CD4-positive, alpha-beta T cell (primary cell): ENCODE measurements at places on chromosomes 5 and 9.
A peak's percentile ranks its signal among the peaks of the same experiment; 100 is the strongest.

- DNase-seq: no peak
Measured at GRCh38 chr5:171577042-171577758, 157.8 kb downstream of the FGF18 start.

DNA sequence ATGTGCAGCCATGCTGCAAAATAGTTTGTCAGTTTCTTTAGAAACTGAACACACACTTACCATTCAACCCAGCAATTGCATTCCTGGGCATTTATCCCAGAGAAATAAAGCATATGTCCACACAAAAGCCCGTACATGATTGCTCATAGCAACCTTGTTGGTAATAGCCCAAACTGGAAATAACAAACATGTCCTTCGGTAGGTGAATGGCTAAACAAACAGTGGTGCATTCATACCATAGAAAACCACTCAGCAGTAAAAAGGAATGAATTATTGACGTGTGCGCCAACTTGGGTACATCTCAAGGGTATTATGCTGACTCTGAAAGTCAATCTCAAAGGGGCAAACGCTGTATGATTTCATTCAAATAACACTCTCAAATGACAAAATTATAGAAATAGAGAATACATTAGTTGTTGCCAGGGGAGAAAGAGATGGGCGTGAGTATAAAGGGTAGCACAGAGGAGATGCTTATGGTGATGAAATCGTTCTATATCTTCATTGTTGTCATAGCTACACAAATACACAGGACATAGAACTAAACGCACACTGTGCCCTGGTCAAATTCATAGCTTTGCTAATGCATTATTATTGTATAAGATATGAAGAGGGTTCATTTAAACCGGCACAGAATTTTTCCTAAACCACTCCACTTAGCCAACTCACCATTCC, 58.2 kb downstream of the DRD1 start:
- no peak for DNase-seq

- no peak for DNase-seq
Measured at GRCh38 chr9:113501129-113501686, 37.7 kb downstream of the RGS3 start.

- no peak for DNase-seq
Measured at GRCh38 chr5:51651476-51651875, 268.2 kb downstream of the ISL1 start.

DNA sequence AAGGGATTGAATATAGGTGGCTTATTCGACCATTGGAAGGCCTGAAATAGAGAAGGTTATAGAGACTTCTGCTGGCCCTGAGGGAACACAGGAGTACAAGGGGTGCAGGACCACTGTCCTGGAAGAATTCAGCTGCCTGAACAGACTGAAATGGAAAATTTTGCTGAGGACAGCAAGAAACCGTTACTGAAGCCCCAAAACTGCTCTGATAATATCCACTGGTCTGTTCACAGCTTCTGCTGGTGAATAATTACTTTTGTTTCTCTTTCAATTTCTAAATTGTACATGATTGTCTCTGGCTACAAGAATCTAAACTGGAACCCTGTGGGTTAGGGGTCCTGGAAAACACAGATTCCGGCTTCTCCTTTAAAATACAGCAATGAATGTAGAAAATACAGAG, 218.5 kb upstream of the CDH12 start:
- DNase-seq: no peak

DNA sequence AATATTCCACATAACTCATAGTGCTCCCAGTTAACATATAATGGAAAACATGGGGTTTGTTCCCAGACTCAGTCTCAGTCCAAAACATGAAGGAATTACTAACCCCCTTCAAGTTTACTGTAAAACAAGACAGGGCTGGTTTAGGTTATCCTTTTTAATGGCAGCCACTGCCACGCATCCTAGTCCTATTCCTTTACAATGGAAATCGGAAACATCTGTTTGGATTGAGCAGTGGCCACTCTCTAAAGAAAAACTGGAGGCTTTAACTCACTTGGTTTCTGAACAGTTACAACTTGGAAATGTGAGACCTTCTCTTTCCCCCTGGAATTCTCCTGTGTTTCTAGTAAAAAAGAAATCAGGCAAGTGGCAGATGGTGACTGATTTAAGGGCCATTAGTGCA, 609.9 kb upstream of the ACO1 start:
- no peak for DNase-seq

GRCh38 chr5:59209758-59210359, 627.0 kb downstream of the RAB3C start:
- DNase-seq: no peak

- no peak for DNase-seq
Measured at GRCh38 chr9:79986437-79986836, 414.7 kb downstream of the TLE4 start.

- DNase-seq: no peak
Measured at GRCh38 chr9:134373953-134374300, 47.7 kb downstream of the RXRA start.

DNA sequence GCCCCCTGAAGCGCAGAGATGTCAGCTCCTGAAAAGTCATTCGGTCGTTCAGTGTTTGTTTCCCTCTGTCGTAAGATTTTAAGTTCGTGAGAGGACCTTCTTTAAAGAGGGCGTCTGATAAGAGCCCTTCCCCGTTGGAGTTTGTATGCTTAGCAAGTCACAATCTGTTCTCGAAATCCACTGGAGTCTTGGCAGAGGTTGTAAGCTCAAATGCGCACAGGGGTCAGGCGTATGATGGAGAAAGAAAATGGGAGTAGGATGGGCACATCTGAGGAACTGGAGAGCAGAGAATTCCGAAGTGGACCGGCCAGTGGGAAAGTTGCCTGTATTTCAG, 710 bp downstream of the HSD17B4 start:
- DNase-seq: no peak

DNA sequence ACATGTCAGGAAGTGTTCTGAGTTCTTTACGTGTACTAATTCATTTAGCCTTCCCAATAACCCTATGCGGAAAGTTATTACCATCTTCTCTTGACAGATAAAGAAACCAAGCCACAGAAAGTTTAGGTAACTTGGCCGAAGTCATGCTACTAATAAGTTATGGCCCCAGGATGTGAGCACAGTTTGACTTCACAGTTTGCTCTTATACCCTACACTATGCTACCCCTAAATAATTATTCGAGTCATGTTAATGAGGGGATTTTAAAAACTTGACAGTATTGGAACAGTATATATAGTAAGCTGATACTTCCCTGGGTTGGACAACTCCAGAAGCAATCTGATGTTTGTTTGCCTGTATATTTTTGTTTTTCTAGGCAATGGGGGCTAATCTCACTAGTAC, 29.4 kb upstream of the PDCD1LG2 start:
- no peak for DNase-seq

DNA sequence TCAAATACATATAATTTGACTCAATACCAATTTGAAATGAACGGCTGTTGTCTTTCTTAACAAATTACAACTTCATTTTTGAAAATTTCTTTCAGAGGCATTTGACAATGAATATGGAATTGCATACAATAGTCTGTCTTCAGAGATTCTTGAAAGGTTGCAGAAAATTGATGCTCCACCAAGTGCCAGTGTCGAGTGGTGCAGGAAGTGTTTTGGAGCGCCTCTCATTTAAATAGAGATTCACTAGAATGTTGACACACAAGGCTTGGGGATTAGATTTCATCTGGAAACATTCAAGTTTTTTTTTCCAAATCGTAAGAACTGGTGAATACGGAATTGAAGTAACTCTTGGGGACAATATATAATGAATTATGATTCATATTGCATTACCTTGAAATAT, 8.1 kb downstream of the RPS6 start:
- no peak for DNase-seq

DNA sequence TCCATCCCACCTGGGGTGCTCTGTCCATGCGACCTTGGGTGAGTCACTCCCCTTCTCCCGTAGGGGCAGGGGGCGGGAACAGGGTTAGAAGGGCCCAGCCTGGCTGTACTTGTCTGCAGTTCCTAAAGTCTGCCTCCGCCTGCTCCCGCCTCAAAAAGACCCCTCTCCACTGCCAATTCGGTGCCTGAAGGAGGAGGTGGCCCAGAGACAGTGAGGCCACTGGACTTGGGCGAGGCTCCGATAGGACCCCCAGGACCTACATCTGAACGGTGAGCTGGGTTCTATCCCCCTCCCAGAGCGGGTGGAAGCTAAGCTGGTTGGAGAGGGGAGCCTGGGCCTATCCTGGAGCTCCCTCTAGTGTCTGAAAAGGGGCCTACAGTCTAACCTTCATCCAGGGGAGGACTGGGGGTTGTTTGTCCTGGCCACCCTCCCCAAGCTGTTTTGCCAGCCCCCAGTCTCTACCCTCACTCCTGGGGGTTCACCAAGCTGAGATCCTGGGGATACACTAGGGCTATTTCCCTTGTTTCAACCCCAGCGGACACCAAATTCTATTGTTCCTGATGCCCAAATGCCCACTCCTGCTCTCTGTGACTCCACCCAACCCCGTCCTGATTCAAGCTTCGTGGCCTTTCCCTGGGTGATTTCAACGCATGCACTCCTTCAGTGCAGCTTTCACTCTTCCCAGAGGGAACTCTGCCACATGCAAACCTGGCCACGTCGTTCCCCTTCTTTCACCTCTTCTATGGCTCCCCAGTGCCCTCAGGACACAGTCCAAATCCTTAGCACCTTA, 6.1 kb upstream of the CRB2 start:
- DNase-seq: peak; percentile 46

DNA sequence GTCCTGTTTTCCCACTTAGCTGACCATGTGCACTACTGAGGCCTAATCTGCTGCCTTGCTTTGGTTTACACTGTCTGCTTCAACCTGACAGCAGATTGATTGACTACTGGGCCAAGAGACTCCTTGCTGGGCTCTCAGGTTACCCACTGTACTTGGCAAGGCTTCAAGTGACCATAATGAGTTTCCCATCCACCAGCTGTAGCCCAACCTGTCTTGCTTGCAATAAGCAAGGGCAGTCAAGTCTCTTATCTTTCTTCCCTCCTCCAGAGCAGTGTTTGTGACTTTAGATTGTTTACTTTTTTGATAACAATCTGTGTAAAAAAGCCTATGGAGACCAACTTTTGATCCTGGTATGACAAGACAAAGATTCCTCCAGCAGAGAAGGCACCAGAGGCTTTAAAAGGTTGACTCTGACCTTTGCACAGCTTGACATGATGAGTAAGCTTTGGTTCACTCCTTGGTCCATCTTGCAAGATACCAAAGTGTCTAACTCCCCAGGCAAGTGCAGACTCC, 912.3 kb upstream of the SEMA6A start:
- DNase-seq: no peak

- DNase-seq: no peak
Measured at GRCh38 chr5:16265141-16265540, 85.5 kb upstream of the MARCHF11 start.

DNA sequence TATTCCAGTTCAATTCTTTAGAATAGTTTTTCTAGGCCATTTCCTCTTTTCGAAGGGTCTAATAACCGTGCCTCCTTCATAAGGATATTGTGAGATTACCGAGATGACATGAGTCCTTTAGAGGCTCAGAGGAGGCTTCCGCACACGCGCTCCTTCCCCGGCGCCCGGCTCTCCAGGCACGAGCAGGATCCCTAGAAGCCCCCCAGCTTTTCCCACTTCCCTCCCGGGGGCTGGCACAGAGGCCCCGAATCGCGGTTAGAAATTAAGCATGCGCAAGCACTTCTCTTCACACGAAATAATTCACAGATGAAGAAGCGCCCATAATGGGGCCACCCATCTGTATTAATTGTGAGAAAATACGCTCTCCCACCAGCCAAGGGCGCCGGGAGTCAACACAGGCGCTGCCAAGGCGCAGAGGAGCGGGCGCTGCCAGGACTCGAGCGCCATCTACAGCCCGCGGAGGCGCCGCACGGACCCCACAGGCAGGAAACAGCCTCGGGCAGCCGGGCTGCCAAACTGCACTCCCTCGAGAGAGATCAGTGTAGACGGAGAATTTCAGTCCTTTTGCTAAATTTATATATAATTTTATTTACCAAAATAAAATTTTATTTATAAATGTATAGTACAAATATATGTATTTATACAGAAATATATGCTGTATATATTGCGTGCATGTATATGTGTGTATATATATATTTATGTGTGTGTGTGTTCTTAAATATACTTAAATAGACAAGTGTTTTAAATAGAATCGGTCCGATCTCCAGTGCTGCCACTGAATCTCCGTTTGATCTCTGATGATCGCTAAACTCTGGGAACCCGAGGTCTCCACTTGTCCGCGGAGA, 258.1 kb upstream of the NFIL3 start:
- peak; percentile 68 for DNase-seq

- no peak for DNase-seq
Measured at GRCh38 chr5:107553117-107553555, 117.6 kb downstream of the EFNA5 start.

- DNase-seq: no peak
Measured at GRCh38 chr9:105296445-105296844, 52.0 kb downstream of the SLC44A1 start.

DNA sequence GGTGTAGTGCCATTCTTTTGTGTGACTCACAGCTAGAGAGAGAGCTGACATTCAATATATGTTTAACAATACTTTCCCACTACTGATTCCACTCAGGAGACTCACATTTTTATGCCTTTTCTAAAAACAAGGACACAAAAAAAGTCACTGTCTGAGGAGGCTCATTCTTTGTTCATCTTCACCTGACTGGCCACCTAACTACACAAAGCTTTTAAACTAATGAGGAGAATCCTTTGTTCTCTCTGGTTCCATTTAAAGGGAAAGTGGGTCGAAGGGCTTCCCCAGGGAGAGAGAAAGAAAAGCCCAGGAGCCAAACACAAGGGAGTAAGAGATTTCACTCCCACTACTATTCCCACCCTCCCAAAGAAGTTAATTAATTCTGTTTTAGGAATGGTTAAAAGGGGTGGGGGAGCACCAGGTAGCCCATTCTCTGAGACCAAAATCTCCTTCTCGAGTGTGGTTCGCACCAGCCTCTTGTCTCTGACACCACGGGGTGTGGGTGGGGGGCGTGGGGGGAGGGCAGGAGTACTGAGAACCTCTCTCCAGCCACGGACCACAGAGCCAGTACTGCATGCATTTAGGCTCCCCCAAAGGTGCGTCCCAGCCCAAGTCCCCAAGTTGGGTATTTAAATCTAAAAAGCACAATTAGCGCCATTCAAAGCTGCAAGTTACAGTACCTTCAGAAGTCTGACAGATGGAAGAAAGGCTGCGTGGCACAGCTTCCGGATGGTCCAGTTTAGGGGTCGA, 747 bp downstream of the TRPM3 start:
- no peak for DNase-seq

DNA sequence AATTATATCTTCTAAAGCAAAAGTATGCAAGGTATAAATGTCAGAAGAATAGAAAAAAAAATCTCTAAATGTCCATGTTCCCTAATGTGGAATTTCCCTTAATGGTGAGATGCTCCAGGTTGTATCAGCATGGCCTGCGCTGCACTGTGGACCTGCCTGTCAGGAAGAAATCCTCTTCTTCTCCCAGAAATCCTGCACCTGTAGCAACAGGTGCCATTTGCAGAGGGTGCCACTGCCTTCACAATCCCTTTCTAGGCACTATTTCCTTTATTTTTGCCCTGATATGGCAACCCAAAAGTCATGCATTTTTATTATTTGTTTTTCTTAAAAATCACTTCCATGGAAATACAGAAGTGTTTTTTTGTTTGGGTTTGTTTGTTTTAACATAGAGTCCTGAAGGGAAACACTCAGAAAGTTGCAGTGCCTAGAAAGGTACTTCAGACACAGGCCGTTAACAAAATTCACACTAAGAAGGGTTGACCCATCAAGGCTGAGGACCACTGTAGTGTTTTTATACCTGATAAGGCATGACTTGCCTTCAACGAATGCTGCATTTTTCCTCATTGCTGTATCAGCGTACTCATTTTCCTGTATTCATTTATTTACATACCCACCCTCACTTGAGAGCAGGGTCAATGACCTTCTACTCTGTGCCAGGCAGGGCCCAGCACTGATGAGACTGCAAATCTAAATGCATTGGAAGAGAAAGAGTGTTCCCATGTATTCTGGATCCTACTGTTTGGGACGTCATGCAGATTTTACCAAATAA, 177.8 kb downstream of the SNX18 start:
- no peak for DNase-seq
